Cortex of kidney (tissue), 1 donor: ENCODE measurements at places on chromosomes 2 and 18.

DNA sequence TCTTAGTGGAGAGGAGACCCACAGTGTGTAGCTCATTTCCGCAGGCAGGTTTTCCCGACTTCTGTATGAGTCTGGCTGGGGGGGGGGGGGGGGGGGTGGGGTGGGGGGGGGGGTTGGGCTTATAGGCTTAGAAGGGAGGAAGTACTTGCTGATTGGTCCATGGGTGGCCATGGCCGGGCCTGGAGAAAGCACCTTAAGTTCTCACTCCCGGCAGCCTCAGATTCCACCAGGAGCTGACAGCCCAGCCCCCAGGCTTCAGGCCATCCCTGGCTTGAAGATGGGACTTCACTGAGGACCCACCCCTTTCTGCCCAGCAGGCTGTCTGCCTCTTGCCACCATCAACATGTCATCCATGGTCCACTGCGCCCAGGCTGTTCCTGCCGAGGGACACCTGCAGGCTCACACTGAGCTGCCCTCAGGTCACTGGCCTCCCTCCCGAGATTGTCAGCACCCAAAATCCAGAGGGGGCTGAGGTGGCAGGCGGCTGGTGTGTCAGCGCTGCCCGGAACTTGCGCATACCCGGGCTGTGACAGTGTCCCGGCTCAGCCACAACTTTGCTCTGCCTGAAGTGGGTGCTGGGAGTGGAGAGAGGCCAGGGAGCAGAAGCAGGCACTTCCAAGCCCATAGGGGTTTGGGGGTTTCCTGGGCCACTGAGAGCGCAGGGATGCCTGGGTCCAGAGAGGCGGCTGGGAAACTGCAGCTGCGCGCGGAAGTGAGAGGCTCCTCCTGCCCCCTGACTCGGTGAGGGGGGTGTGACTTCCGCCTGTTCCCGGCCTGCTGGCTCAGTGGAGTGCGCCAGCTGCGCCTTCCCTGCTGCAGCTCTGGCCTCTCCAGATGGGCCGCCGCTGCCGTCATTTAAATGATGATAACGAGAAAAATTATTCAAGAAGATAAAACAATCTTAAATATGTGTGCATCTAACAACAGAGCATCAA is 256.1 kb downstream of the RPRM start:
- no peak for DNase-seq

GRCh38 chr18:5964108-5964507 is 68.8 kb upstream of the TMEM200C start:
- DNase-seq = no peak

- DNase-seq = no peak
These were observed 42.3 kb downstream of the IL1R2 start for GRCh38 chr2:102033750-102034682.

DNA sequence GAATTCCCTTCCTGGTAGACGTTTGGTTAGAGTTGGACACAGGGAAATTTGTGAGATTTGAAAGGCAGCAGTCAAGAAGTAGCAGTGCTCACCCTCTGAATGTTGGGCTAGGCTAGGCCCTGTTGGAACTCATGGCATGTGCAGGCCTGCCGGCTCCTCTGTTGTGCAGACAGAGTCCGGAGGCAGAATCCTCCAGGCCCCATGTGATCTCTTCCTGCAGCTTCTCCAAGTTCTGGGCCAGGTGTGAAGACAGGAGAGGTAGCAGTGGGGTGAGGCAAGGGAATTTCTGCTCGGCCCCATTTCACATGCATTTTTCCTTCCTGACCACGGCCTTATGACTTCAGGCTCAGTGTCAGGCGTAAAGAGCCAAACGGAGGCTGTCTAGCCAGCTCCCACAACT is 36.9 kb upstream of the RAB31 start:
- DNase-seq = no peak

- no peak for DNase-seq
These were observed 74.7 kb downstream of the NAB1 start for GRCh38 chr2:190723397-190724090.

- DNase-seq = no peak
These were observed 559.8 kb downstream of the SUCLG1 start for GRCh38 chr2:83899271-83899670.

GRCh38 chr2:118671701-118672454 is 175.6 kb downstream of the EN1 start:
- no peak for DNase-seq

DNA sequence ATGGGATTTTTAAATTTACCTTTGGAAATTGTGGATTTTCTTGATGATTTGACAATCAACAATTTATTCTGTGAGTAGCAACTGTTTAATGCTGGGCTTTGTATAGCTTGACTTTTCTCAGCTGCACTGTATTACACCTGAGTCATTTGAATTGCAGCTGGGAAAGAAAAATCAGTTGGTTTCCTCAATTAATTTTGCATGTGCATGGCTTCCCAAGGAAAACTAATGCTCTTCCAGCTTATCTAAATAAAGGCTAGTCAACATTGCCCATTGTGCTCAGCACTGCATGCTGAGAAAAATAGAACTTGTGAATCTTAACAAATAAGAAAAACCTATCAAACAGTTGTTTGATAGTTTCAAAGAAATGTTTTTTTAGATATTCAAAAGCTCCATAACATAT is 268.3 kb upstream of the CDH20 start:
- no peak for DNase-seq

GRCh38 chr18:22032392-22032961 is 136.9 kb upstream of the GATA6 start:
- no peak for DNase-seq

DNA sequence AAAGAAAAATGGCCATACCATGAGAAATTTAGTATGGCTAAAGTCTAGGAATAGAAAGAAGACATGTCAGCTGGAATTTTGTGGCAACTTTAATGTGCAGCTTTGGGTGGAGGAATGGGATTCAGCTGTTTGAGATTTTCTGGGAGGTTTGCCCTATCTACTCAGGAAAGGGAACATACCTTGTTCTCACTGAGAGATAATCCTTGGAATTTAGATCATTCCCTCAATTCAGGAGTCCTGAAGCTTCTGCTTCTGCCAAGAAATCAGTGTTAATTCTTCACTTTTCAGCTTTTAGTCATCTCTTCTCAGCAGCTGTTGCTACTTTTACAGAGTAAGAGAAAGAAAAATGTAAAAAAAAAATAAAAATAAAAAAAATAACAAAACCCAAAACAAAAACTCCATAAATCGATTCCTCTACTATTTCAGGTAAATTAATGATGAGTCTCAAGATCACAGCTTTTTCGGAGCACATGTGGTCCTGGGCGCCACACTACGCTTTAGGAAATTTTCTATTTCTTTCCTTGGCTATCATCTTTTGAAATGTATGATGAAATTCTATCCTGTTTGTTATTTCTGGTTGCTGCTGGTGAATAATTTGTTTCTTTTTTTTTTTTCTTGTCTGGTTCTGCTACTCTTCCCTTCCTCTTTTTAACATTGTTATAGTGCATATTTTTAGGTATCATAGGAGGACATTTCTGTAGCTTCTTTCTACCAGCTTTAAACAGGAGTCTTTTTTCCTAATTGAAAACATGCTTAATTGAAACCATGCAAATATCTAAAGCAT is 18.9 kb upstream of the BAZ2B start:
- DNase-seq = no peak

- no peak for DNase-seq
These were observed 51.9 kb downstream of the EFEMP1 start for GRCh38 chr2:55871637-55872036.

- DNase-seq = no peak
These were observed 38.2 kb downstream of the ANKMY1 start for GRCh38 chr2:240519396-240520129.

DNA sequence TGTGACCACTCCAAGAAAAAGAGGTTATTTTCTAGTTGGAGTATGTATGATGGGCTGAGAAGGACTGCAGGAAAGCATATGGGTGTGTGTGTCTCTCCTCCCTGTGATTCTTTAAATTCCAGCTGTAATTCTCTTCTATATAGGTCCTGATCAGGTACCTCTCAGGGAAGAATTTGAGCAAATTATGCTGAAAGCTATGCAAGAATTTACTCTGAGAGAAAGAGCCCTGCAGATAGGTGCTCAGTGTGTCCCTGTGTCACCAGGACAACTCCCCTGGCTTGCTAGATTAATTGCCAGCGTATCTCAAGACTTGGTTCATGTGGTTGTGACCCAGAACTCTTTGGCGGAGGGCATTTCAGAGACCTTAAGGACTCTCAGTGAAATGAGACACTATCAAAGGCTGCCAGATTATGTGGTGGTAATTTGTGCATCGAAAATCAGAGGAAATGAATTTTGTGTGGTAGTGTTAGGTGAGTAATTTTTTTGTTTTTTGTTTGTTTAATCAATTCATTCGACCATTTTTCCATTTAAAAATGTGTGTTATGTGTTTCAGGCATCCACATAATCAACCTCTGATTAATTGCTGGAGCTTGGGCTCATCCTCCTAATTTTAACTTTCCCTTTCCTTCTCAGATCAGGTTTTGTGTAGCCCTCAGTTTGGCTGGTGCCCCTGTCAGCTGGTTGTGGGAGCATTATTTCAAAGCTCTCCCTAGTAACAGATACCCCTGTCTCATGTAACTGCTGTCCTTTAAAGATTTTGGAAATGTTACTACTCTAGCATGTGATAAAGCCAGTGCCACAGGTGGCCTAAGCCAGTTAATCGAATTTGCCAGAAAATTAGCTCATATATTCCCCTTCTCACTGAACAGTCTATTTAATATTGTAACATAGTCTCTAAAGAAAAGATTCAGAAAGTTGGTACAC is 150.9 kb downstream of the ESCO1 start:
- DNase-seq = no peak

DNA sequence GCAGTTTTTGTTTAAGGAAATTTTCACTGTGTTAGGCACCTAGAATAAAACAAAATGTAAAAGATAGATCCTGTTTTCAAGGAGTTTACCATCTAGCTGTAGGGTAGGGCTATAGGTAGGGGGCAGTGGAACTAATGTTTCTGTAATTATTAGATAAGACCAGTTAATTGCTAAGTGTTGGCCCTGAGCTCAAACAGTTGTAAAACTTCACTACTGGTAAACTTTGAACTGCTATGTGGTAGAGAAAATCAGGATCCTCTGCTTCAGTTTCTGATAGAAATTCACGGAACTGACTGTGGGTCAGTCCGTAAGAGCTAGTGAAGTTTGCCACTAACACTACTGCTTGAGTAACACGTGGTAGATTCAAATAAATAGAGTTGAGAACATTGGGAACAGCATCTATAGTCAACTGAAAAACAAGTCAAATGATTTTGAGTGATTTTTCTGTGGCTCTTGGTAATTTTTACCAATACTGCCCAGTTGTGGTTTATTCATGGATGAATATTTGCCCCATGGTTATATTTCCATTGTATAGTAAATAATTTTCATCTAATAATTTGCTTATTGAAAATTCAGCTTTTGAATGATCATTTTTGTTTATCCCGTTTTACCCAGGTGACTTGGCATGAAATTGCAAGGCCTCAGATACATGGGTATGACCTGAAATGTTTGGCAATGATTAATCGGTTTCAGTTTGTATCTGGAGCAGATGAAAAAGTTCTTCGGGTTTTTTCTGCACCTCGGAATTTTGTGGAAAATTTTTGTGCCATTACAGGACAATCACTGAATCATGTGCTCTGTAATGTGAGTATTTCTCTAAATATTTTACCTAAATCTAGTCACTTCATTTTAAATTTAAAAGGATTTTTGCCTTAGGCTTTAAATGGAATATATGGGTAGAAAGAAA is 26.4 kb downstream of the ELP2 start:
- DNase-seq = no peak

DNA sequence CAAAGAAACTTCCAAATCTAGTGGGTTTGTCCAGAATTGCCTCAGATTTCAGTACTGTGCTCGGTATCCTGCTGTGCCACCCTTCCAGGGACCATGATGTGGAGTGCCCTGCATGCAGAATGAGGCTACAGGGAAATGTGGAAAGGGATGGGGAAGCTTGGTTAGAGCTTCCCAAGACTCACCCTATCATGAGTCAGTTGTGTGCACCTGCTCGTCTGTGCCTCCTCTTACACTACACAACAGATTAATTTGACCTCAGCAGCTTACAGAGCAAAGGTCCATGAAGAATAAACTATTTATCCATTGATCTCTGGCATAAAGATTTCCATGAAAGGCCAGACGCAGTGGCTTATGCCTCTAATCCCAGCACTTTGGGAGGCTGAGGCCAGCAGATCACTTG is 21.3 kb upstream of the NCK2 start:
- no peak for DNase-seq

GRCh38 chr2:68032702-68033101 is 30.1 kb downstream of the C1D start:
- no peak for DNase-seq

DNA sequence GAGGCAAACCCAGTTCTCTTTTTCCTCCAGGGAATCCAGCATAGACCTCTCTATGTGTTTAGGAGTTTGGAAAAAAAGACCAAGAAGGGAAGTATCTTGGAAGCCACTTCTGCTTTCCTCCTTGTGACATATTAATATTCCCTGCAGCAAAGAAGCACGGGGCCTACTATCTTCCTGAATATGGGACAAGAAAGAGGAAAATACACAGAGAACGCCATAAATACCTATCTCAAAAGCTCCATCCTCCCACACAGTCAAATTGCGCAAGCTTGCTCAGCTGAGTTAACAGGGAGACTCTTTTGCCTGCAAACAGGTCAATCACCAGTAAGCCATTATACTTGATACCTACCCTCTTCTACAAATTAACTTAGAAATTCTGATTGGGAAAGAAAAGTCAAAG is 16.7 kb upstream of the RAPH1 start:
- DNase-seq = no peak

- DNase-seq = no peak
These were observed 31.4 kb downstream of the SH3BP4 start for GRCh38 chr2:234983011-234983726.

DNA sequence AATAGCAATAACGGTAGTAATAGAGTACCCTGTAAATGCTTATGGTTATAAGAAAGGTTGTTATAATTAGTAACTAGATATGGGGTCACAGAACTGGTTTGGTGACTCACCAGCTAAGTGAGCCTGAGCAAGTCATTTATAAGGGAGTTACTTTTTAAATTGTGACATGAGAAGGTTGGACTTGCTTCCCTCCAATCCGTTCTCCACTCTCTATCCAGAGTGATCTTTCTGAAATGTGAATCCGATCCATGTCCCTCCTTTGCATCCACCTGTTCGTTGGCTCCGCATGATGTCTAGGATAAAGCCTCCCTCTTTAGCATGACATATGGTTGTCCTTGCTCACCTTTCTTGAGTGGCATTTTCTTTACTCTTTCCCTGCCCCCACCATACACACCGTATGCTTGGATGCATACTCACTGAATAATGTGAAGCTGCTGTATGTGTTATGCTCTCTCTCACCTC is 83.1 kb downstream of the CDC42EP3 start:
- DNase-seq = no peak

- DNase-seq = no peak
These were observed 1.5 kb upstream of the PTPN2 start for GRCh38 chr18:12885500-12885899.

DNA sequence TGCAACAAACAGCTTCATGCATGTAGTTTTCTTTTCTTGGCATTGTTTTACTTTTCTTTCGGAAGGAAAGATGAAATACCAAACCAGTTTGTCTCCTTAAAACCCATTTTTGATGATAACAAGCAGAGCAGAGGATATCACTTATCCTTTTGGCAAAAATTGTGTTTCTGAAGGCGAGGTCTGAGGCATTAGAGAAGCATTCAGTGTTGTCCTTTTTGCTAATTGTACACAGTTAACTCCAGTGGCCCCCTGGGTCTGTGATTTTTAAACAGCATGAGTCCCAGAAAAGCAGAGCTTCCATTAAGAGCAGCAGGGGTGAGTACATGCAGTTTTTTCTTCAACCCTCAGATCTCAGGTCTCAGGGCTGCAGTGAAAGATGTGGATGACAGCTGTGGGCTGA is 41.3 kb downstream of the TTC39C start:
- no peak for DNase-seq
